T-helper 2 cell treated with Interferon-gamma antibody and Interleukin-4, amounts not matched to agents 5 μg/mL and 100 μg/mL, for 36 hours (primary cell): ENCODE measurements at places on chromosomes 4 and X.

GRCh38 chr4:174091130-174091529, 192.3 kb downstream of the FBXO8 start:
- DNase-seq: no peak

DNA sequence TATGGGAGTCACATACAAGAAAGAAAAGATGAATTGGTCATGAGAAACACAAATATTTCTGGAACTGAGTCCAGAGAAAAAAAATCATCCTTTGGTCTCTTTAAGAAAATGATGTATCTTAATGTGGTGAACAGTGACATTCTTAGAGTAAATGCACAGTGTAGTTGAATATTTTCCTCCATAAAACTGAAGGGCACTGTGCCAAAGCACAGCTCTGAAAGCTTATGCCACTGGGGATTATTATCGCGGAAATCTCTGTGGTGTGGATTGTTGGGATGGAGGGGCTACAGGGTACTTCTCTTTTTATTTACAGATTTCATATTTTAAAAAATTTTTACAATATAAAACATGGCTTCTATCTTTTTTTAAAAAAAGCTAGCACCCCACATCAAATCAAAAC, 908.1 kb downstream of the CCSER1 start:
- no peak for DNase-seq

DNA sequence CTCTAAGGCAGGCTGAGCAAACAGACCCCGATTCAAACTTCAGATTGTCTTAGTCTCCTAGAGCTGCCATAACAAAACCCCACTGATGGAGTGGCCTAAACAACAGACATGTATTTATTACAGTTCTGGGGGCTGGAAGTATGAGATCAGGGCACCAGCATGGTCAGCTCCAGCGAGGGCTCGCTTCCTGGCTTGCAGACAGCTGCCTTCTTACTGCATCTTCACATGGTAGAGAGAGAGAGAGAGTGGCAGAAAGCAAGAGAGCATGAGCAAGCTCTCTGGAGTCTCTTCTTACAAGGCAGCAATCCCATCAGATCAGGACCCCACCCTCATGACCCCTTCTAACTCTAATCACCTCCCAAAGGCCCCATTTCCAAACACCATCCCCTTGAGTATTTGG, 22.3 kb upstream of the SORCS2 start:
- no peak for DNase-seq

- DNase-seq: no peak
These were observed 73.1 kb downstream of the PDGFC start for GRCh38 chr4:156898373-156899117.

DNA sequence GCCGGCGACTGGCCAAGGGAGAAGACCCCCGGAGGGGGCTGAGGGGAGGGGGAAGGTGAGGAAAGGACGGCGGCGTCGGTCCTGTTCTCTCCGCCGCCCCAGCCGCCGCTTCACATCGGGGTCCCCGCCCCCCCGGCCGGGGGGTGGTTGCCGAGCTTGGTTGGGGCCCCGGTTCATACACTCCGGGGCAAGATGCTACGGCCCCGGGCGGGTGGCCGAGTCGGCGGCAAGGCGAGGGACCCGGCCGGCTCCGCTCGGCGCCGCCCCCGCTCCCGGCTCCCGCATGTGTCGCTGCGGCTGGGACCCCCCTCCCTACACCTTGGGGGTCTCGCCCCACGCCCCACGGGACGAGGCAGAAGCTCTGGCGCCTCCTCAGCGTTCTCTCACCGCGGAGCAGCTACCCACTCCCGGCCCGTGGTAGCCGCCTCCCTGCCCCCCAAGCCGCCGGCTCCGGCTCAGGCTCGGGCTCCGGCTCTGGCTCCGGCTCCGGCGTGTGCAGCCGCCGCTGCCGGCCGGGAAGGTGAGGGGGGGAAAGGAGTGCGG, 461 bp downstream of the FBXW7 start:
- no peak for DNase-seq

DNA sequence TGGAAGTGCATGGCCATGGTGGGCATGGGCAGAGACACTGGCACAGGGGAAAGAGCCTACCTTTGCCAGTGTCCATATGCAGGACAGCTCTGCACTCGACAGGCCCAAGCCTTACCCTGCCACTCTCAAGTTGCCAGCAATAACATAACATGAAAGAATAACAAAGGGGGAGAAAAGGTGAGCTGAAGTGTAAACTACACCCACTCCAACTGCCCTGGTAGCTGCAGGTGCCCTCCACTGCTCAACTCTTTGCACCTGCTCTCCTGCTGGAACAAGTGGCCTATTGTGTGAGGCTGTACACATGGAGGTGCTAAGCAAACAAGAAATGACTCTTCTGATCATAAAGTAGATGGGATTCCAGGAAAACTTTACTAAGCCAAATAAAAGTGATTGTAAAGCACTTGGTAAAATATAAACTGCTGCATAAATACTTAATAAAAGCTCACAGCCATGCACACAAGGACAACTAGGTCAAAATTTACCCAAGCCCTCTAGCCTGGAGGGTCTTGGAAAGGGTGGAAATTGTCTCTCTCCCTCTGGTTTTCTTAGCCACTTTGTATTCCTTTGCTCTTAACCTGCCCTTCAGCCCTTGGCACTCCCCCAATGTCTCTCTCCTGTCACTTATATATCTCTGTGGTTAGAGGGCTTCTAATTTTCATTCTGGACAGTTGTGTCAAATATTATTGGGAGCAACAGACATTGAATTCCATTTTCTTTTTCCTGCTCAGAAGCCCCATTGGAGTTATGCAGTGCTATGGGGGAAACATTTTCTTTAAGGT, 261.2 kb upstream of the GPC4 start:
- DNase-seq: no peak

DNA sequence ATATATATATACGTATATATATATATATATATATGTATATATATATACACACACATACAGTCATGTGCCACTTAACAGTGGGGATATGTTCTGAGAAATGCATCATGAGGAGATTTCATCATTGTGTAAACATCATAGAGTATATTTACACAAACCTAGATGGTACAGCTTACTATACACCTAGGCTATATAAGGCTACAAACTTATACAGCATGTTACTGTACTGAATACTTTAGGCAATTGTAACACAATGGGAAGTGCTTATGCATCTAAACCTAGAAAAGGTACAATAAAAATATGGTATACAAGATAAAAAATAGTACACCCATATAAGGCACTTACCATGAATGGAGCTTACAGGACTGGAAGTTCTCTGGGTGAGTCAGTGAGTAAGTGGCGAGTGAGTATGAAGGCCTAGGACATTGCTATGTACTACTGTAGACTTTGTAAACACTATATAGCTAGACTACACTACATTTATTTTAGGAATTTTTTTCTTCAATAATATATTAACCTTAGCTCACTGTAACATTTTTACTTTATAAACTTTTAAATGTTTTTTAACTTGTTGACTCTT, 13.2 kb upstream of the CCSER1 start:
- DNase-seq: no peak

GRCh38 chr4:47788126-47788525, 49.7 kb downstream of the CORIN start:
- DNase-seq: no peak

DNA sequence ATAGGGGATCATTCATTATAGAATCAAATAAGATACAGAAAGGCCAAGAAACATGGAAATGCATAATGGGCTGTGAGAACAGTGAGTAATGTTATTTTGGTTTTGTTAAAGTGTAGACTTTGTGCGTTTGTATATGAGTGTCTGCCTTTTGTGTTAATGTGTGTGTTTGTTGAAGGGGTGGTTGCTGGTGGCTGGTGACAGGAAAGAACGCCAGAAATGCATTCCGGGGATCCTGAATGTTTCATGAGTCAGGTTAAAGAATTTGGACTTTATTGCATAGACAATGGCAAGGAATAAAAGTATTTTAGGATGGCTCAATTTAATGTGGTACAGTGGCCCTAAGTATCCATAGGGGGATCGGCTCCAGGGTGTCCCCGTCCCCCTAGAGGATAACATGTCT, 1228.9 kb downstream of the PCDH7 start:
- DNase-seq: no peak

GRCh38 chr4:15368856-15369255, 59.0 kb upstream of the C1QTNF7 start:
- DNase-seq: peak; percentile 32

GRCh38 chr4:4641661-4642495, 100.0 kb upstream of the STX18 start:
- no peak for DNase-seq

DNA sequence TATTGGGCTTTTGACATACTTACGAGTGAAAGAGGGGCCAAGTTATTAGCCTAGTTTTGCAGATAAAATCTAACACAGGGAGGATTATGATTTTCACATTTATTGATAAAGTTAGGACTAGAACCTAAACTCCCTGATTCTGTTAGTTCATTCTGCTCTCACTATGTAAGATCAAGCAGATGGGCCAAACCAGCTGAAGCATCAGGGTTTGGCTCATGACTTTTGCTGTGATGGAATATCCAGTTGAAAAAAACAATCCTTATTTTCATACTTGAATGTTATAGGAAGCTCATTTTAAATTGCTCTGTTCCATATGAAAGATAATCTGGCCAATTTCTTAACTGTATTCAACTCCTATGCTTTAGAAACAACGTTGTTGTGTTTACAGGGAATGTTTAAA, 21.2 kb downstream of the SPRY1 start:
- DNase-seq: no peak

GRCh38 chrX:40104630-40104984, 6.8 kb upstream of the BCOR start:
- peak; percentile 40 for DNase-seq

GRCh38 chrX:114058988-114059418, 524.9 kb upstream of the HTR2C start:
- no peak for DNase-seq

DNA sequence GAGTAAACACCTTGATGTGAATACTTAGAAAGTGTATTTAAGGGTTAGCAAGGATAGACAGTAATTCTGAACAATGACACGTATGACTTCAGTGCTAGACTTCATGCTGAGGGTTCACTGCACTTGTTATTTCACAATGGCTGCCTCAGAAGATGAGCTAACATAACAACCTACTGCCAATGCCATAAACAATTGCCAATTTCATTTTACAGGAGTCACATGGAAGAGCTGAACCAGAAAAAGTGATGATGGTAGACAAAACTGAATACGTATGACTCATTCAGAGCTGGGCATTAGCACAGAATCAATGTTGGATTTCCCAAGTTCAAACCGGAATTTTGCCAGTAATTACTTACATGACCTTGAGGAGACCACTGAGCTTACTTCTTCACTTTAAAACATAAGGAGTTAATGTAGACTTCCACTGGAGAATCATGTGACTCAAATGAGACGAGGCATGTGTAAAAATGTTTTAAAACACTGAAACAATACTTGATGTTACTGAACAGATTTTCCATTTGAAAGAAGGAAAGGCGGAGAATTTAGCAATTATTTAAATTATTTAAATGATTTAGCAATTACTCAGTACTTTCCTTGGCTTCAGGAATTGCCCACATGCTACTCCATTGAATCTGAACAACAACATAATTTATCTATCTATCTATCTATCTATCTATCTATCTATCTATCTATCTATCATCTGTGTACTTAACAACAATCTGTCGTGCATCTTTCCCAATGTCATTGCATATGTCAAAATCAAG, 868.5 kb upstream of the SLIT2 start:
- no peak for DNase-seq

DNA sequence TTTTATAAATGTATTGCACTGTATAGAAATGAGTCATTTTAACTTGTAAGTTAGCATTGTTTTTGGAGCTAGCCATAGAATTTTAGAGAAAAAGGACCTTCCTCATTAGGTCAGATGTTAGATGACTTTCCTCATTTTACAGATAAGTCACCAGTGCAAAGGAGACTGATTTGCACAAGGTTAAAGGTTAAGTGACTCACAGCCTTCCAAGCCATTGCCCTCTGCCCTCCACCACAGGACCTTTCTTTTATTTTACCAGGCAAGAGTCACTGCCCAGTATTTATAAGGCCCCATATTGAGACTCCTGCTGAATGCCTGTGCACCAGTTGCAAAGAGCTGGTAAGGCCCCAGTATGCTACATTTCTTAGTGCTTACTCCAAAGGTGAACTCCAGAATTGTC, 4.2 kb upstream of the ABCG2 start:
- no peak for DNase-seq
